ENCODE measurements at places on chromosomes 7 and 10.

DNA sequence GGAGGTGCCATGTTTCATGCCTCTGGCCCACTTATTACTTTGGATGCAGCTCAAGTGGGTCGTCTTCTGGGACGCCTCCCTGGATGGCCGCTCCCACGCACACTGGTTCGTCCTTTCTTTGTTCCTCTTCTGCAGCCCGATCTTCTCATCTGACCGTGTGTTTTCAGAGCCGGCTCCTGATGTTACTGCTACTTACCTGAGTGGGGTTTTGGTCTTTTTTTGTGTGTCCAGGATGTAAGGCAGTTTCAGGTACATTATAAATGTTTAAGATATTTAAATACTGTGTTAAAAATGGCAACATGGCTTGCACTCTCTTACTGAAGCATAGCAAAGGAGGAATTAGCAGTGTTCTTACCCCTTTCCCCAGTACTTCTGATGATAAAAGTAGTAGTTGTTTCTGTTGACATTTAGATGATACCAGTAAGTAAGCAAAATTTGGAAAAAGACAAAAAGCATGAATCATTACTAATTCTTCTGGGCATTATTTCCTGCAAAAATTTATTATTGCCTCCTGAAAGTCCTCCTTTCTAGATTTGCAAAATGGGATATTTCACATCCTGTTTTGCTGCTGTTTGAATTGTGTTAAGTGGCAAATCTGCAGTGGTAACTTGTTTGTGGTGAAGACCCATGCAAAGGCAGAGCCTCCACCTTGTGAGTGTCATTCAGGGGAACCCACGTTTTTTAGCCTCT, 59.4 kb downstream of the SHH start:
- no peak for DNase-seq

- DNase-seq: no peak
These were observed 183.1 kb upstream of the YAE1 start for GRCh38 chr7:39383136-39383535.

DNA sequence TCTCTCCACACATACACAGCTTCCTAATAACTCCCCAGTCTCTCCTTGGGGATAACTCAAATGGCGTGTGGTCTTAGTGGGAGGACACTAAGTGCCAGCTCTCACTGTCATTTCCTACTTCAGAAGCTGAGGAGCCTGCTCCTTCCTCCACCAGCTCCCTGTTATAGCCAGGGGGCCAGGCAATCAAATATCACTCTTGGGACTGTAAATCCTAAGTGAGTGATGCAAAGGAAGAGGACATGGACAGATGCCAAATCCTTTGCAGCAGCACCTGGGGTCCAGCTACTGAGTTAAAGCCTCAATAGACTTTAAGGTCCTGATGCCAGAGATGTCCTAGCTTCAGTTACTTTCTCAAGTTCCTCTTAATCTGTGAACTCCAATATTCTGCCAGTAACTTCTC, 34.1 kb downstream of the SEM1 start:
- DNase-seq: no peak

GRCh38 chr10:5892007-5892406, 2.0 kb downstream of the FBH1 start:
- DNase-seq: no peak

DNA sequence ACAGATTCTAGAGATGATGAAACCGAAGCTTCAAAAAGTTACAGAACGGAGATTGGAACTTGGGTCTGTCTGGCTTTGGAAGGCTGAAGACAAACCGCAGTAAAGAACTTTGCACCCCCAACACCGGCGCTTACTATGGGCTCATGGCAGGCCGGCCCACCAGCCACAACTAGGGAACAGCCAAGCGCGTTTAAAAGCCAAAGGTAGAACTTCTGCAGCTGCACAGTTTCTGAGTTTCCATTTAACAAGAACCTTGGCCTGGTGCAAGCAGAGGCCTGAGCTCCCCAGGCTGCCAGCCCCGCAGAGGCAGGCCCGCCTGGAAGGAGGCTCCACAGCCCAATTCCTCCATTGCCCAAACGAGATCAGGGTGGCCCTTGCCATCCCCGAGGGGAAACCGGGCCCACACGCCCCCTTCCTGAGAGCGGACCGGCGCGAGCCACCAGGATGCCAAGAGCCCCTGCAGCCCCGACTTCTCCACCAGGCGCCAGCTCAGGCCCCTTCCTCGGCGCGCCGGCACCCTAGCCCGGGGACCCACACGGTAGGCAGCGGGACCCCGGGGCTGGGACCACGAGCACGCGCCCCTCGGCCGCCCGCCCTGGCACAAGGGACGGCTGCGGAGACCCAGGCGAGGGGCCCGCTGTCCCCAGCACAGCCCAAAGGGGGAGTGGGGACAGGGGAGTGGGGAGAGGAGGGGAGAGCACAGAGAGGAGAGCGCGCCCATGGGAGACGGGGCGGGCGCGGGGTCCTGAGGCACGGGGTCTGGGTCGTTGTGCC, 566 bp downstream of the MAD1L1 start:
- DNase-seq: no peak
